ENCODE measurements at places on chromosomes 13 and 19.

GRCh38 chr13:113802761-113803160, 43.7 kb downstream of the TMEM255B start:
- DNase-seq, result no peak

- no peak for DNase-seq
Measured at GRCh38 chr19:15974856-15975255, 26.0 kb downstream of the OR10H4 start.

DNA sequence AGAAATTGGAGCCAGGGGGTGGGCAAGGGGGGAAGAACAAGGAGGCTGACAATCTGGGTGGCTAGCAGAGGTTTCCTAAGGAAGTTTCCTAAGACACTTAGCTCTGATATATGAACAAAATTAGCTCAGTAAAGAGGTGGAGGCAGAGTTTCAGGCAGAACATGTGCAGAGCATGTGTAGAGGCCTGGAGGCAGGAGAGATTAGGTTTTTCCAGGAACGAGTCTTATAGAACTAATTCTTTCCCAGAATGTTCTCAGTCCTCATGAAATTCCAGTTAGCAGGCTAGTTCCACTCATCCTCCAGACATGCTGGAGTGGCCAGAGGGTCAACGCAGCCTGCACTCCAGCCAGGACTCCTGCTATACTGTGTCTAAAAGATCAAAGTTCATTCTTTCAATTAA, 184.7 kb downstream of the LACC1 start:
- DNase-seq, result no peak

- no peak for DNase-seq
Measured at GRCh38 chr19:10670876-10671804, 17.0 kb downstream of the ILF3 start.

- DNase-seq, result no peak
Measured at GRCh38 chr19:19486343-19487076, 28.8 kb downstream of the TSSK6 start.

- DNase-seq, result no peak
Measured at GRCh38 chr13:94157705-94158218, 321.7 kb downstream of the DCT start.

Data from GM12891 (cell line).